Suprapubic skin (tissue), 4 donors: ENCODE measurements at places on chromosomes 13 and 19. TPM values are rescaled to one million over a fixed set of nuclear protein-coding genes. Genes with fewer than 3 reads are reported as not detected.

Gene IZUMO2
- not detected for total RNA-seq

Gene IGLON5
- total RNA-seq: not detected

Gene ZNF586
- total RNA-seq: 29.6 TPM

Gene C19orf33
- 452 TPM for total RNA-seq

Gene EFNA2
- total RNA-seq: not detected

Gene ZNF160
- 15.2 TPM for total RNA-seq

Gene HTR2A
- total RNA-seq: not detected

Gene RUBCNL
- 0.57 TPM for total RNA-seq

Gene CEACAM4
- total RNA-seq: not detected

Gene CRLF1
- 35.3 TPM for total RNA-seq

Gene IGFL1
- not detected for total RNA-seq

Gene LRG1
- 8.0 TPM for total RNA-seq

Gene SMIM44
- total RNA-seq: not detected

Gene F7
- total RNA-seq: not detected
